ENCODE measurements at places on chromosomes 6 and 20.

DNA sequence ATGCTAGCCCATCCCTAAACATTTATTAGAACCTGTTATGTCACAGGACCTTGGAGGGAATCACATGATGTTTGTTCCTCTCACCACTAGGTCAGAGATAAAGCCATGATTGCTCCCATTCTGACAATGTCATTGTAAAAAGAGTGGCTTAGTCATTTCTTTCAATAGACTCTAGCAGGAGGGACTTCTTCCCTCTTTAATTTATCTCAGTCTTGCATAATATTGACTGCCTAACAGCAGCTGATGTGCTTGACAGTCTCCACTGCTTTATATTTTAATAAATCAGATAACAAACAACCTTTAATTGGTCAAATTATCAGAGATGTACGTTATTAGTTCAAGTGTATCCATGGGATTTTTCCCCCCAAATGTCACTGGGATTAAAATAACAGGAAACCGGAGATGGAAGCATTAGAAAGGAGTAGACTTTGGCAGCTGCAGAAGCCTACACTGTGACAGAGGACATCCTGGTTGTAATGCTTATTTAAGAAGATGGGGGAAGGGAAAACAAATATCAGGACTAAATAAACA, 39.6 kb downstream of the LAMA4 start:
- no peak for DNase-seq

- DNase-seq, result no peak
Measured at GRCh38 chr6:158647501-158647900, 2.4 kb upstream of the SYTL3 start.

DNA sequence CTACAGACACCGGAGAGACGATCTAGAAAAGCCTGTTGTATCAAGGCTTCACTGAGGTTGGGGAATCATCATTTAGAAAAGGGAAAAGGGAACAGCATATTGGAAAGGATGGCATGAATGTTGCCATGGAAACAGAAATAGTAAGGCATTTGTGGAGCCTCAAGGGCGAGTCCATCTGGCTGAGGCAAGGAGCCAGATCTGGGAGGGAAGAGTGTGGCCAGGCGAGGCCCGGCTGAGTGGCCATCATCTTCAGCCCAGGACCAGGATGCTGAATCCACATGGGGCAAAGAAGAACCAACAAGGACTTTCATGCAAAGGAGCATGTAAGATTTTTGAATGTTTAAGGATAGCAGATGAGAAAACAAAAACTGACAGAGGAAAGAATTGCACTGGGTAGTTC, 85.8 kb downstream of the MAP3K5 start:
- DNase-seq, result no peak

DNA sequence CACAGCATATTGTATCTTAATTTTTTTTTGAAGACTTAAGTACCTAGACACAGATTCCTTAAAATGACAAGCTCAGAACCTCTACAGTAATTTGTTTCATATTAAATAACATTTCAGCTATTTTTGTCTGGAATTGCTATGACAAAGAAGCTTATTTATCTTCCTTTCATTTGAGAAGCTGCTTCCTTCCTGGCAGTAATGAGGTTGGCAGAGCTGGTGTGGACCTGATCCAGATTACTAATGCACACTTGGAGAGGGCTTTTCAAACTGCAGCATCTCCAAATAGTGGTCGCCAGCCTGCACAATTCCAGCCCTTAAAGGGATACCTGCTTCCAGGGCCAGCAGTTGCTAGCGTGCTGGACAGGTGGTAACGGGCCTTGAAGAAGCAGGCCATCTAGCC, 12.1 kb downstream of the PTCHD4 start:
- DNase-seq, result no peak

DNA sequence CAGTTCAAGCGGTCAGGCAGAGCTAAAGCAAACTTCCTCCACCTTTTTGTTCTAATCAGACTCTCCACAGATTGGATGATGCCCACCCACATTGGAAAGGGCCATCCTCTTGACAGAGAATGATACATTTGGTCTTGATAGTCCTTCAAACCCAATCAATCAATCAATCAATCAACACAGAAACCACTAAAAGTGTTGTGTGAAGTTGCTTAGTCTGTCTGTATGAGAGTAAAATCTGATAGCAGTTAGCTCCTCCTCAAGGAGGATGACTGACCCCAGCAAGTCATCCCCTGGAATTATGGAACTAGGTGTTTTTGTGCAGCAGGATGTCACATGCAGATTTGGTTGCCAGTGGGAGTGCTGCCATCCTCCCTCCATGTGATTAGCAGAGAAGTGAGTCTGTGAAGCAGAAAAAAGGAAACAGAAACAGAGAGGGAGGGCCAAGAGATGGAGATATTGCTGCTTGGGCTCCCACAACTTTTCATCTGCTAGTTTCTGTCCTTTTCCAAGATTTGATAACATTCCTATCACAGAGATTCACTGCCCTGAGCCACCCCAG, 32.0 kb upstream of the SSTR4 start:
- DNase-seq, result no peak

DNA sequence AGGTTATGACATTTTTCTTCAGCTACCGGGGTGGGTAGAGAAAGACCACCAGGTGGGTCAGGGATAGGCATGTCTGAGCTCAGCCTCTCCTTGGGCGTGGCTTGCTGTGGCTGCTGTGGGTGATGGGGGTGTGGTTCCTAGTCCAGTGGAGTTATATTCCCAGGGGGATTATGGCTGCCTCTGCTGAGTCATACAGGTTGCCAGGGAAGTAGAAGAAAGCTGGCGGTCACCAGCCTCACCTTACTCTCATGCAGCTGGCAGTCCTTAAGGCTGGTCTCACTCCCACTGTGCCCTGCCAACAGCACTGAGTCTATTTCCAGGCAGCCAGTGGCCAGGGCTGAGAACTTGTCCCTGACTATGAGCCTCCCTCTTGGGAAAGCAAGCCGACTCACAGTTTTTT, 130.0 kb downstream of the SCP2D1 start:
- DNase-seq, result no peak

All from activated T-helper 9 cell treated with anti-CD3 and anti-CD28 coated beads, Interleukin-2, amount 50 U/mL, for 16 hours (primary cell).